ENCODE measurements at places on chromosomes 6 and 20.

GRCh38 chr6:143034689-143035334, 25.9 kb upstream of the AIG1 start:
- DNase-seq = no peak

DNA sequence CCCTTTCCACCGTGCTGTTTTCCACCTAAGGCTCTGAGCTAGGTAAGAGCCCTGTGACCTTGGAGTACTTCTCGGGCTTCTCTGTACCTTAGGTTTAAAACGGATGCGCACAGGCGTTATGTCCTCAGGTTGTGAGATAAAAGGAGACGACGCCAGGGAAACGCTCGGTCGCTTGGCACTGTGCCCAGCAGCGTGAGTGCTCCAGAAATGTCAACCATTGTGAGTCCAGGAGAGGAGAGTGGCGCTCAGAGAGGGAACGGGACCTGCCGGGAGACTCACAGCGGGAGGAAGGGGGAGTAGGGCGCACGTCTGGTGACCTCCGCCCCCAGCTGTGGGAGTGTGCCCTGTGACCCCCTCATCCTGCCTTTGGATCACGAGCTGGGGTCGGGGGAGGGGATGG, 33.8 kb upstream of the SCRT2 start:
- no peak for DNase-seq

GRCh38 chr6:83633149-83633548, 75.8 kb downstream of the SNAP91 start:
- DNase-seq = no peak

- no peak for DNase-seq
Measured at GRCh38 chr6:7900621-7901020, 10.0 kb downstream of the TXNDC5 start.

DNA sequence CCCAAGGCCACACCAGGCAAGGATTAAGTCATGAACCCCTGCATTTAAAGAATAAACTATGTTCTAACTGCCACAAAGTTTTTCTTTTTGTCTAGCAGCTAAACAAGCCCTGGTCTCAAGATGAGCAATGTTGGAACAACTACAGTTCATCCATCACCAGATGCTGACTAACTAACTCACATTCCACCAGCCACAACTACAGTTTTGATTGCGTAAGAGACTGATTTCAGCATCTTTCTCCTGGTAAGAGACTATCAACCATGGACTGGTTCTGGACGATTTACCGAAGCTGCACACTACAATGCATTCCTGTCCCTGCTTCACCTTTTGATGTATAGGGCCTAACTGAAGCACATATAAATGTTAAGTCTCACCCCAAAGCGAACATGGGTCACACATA, 43.0 kb downstream of the F13A1 start:
- no peak for DNase-seq

GRCh38 chr6:146397638-146398037, 146.0 kb upstream of the RAB32 start:
- DNase-seq = no peak

DNA sequence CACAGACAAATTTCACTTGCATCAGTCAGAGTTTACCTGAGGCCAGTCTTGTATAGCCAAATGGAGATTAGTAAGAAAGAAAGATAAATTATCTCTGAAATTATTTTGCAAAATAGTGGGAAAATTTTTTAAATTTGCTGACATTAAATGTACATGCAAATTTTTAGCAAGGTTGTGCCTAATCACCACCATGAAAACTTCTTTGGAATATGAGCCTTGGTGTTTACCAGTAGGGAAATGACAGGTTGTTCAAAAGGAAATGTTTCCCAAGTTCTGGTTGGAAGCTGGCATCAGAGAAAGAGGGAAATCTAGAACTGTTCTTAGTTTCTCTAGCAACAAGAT, 34.4 kb upstream of the LOC128125822 start:
- no peak for DNase-seq

Data from GM12891 (cell line).